ENCODE measurements at places on chromosomes 5 and 9. TPM values are rescaled to one million over a fixed set of nuclear protein-coding genes. Genes with fewer than 3 reads are reported as not detected.

The COQ4 gene
- total RNA-seq: 40.1 TPM

The LCN1 gene
- total RNA-seq: not detected

The PLPPR1 gene
- not detected for total RNA-seq

The ENTREP1 gene
- total RNA-seq: 0.81 TPM

The RC3H2 gene
- total RNA-seq: 45.9 TPM

The CNTNAP3 gene
- 12.9 TPM for total RNA-seq

The IFNA7 gene
- not detected for total RNA-seq

The NOP16 gene
- total RNA-seq: 6.3 TPM

The PDE6A gene
- not detected for total RNA-seq

The HAPLN1 gene
- total RNA-seq: 14.1 TPM

The WDR38 gene
- total RNA-seq: not detected

The C9orf50 gene
- not detected for total RNA-seq

The PKD2L2 gene
- not detected for total RNA-seq
